ENCODE measurements at places on chromosomes 12 and 14.

- no peak for DNase-seq
- no peak overlapping the region for H3K4me3 ChIP-seq
- H3K27ac ChIP-seq = no peak overlapping the region
- no peaks in the 10 kb centered on the region for H3K4me1 ChIP-seq
- no peaks in the 10 kb centered on the region for H3K36me3 ChIP-seq
- no peaks in the 10 kb centered on the region for H3K27me3 ChIP-seq
Observed at GRCh38 chr12:74401966-74402365, 135.7 kb upstream of the ATXN7L3B start.

GRCh38 chr14:40682131-40682913 lies 924.4 kb upstream of the LRFN5 start:
- no peaks in the 10 kb centered on the region for H3K36me3 ChIP-seq
- H3K27ac ChIP-seq = no peak overlapping the region
- no peaks in the 10 kb centered on the region for H3K4me1 ChIP-seq
- no peaks in the 10 kb centered on the region for H3K27me3 ChIP-seq
- DNase-seq = no peak
- H3K4me3 ChIP-seq = no peak overlapping the region

GRCh38 chr12:14284184-14284722 lies 81.2 kb upstream of the ATF7IP start:
- no peak overlapping the region for H3K27ac ChIP-seq
- H3K4me3 ChIP-seq = no peak overlapping the region
- H3K36me3 ChIP-seq = no peaks in the 10 kb centered on the region
- no peaks in the 10 kb centered on the region for H3K27me3 ChIP-seq
- no peaks in the 10 kb centered on the region for H3K4me1 ChIP-seq

GRCh38 chr14:75107186-75107585 lies 19.7 kb downstream of the NEK9 start:
- no peak overlapping the region for H3K4me3 ChIP-seq
- H3K4me1 ChIP-seq = peaks cover 4% of the 10 kb centered on the region
- DNase-seq = no peak
- no peaks in the 10 kb centered on the region for H3K27me3 ChIP-seq
- H3K36me3 ChIP-seq = peaks cover 64% of the 10 kb centered on the region

DNA sequence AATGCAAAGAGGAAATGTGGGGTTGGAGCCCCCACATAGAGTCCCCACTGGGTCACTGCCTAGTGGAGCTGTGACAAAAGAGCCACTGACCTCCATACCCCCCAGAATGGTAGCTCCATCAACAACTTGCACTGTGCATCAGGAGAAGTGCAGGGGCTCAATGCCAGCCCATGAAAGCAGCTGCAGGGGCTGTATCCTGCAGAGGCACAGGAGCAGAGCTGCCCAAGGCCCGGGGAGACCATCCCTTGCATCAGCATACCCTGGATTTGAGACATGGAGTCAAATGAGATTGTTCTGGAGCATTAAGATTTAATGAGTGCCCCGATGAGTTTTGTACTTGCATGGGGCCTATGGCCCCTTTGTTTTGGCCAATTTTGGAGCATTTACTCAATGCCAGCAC lies 1023.6 kb downstream of the VRK1 start:
- H3K27ac ChIP-seq = no peak overlapping the region
- H3K4me1 ChIP-seq = peaks cover 7% of the 10 kb centered on the region
- H3K4me3 ChIP-seq = no peak overlapping the region
- H3K36me3 ChIP-seq = peaks cover 8% of the 10 kb centered on the region
- DNase-seq = no peak

GRCh38 chr12:84607170-84607819 lies 305.3 kb downstream of the SLC6A15 start:
- H3K4me1 ChIP-seq = no peaks in the 10 kb centered on the region
- no peaks in the 10 kb centered on the region for H3K27me3 ChIP-seq
- no peak overlapping the region for H3K4me3 ChIP-seq

- no peaks in the 10 kb centered on the region for H3K36me3 ChIP-seq
- H3K4me1 ChIP-seq = no peaks in the 10 kb centered on the region
- H3K4me3 ChIP-seq = no peak overlapping the region
- H3K27ac ChIP-seq = no peak overlapping the region
- peaks cover 12% of the 10 kb centered on the region for H3K27me3 ChIP-seq
- DNase-seq = no peak
Observed at GRCh38 chr14:49505041-49505766, 81.0 kb downstream of the RPS29 start.

GRCh38 chr14:101196051-101196712 lies 292.7 kb upstream of the RTL1 start:
- DNase-seq = no peak
- H3K27me3 ChIP-seq = no peaks in the 10 kb centered on the region
- no peaks in the 10 kb centered on the region for H3K4me1 ChIP-seq
- no peak overlapping the region for H3K27ac ChIP-seq
- no peaks in the 10 kb centered on the region for H3K36me3 ChIP-seq

DNA sequence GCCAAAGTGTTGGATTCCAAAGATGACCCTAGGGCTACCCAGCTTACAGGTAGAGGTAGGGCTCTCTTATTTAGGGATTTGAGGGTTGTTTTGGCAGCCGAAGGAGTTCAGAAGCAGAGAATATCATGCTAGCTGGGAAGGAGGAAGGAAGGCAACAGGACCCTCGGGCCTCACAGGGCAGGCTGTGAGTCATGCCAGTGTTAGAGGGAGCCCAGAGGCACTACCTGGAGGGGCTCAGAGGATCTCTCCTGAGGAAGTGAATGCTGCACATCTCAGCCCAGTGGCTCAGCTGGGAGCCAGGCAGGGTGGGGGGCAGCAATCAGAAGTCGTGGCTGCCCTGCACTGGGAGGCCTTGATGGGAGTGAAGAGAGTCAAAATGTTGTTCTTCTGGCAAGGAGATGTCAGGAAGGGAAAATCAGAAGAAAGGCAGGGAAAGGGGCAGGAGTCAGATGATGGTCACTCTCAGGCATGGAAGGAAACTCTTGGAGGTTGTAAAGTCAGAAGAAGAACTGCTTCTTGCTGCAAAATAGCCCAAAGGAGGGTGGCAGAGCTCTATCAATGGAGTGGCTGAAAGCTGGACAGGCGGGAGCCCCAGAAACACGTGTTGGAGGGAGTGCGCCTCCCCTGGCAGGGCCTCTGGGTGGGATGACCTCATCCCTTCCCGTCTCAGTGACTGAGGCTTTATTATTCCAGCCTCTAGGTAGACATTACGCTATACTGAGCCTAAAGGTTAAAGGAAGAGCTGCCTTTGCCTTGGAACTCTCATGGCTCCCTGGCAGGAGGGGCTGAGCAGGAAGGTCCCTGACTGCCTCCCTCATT lies 141.3 kb downstream of the SMOC1 start:
- no peak overlapping the region for H3K4me3 ChIP-seq
- no peaks in the 10 kb centered on the region for H3K36me3 ChIP-seq
- DNase-seq = no peak
- peaks cover 16% of the 10 kb centered on the region for H3K27me3 ChIP-seq

DNA sequence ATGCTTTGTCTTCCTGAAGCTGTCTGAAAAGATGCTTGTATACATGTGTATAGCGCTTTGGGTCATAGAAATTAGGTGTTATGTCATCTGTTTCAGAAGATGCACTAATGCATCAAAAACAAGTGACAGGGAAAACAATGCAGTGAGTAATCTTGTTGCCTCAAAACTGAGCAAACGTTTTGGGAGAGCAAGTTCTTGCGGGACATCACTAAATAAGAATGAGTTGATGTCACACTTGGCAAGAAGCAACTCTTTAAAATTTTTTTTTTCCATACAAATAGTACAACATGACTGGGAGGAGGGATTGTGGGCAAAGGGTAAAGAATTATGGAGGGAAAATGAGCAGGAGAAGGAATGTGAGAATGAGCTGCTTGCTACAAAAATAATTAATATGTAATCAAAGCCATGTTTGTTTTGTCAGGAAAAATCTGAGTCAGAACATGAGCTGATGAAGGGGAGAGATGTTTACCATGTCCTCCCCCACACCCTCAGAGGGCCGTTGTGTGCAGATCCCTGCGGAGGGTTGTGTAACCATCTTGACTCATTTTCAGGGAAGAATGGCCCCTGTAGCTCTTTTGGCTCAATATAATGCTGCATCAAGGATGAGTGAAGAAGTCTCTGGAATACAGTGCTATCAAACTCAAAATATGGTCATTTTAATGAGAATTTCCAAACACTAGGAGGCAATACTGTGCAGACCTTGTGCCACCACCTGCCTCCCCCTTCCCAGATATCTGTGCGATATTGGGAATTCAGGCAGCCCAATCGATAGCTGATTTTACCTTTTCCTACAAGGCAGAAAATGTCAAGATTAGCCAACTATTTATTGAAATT lies 41.4 kb downstream of the BORCS5 start:
- H3K27ac ChIP-seq = no peak overlapping the region
- no peak for DNase-seq
- H3K4me3 ChIP-seq = no peak overlapping the region
- H3K27me3 ChIP-seq = no peaks in the 10 kb centered on the region
- peaks cover 24% of the 10 kb centered on the region for H3K4me1 ChIP-seq
- peaks cover 33% of the 10 kb centered on the region for H3K36me3 ChIP-seq

GRCh38 chr14:83433618-83434017 lies 1900.0 kb upstream of the SEL1L start:
- H3K4me1 ChIP-seq = no peaks in the 10 kb centered on the region
- no peaks in the 10 kb centered on the region for H3K27me3 ChIP-seq
- no peak for DNase-seq
- H3K27ac ChIP-seq = no peak overlapping the region

GRCh38 chr14:103281496-103282231 lies 52.4 kb upstream of the EIF5 start:
- no peak overlapping the region for H3K27ac ChIP-seq
- H3K4me3 ChIP-seq = no peak overlapping the region
- peaks cover 57% of the 10 kb centered on the region for H3K27me3 ChIP-seq
- H3K4me1 ChIP-seq = peaks cover 8% of the 10 kb centered on the region
- H3K36me3 ChIP-seq = peaks cover 3% of the 10 kb centered on the region

GRCh38 chr14:99675951-99676350 lies 8.1 kb upstream of the CYP46A1 start:
- H3K27me3 ChIP-seq = no peaks in the 10 kb centered on the region
- no peak overlapping the region for H3K27ac ChIP-seq
- no peaks in the 10 kb centered on the region for H3K36me3 ChIP-seq
- DNase-seq = no peak
- peaks cover 16% of the 10 kb centered on the region for H3K4me1 ChIP-seq

- DNase-seq = no peak
- H3K36me3 ChIP-seq = no peaks in the 10 kb centered on the region
- H3K4me3 ChIP-seq = no peak overlapping the region
- no peak overlapping the region for H3K27ac ChIP-seq
Observed at GRCh38 chr12:49872781-49873181, 29.9 kb upstream of the BCDIN3D start.

DNA sequence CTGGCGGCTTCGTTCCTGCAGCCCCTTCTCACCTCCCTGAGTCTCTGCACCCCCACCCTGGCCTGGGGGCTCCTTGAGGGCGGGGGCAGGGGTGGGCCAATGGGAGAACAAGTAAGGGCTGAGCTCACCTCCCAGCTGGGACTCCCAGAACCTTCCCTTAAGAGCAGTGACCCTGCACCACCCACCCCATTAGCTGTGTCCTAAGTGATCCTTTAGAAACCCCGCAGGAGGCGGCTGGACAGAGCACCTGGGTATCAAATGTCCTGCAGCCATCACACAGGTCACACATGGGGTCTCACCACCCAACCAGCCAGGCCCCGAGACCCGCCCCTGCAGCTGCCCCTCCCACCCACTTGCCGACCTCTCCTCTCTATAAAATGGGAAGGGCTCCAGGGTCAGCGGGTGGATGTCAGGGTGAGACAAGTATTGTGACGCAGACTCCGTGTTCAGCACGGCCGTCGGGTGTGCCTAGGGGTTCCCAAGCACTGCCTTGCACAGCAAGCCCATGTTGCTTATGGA lies 151.2 kb upstream of the C14orf180 start:
- no peaks in the 10 kb centered on the region for H3K4me1 ChIP-seq
- H3K27ac ChIP-seq = no peak overlapping the region
- H3K4me3 ChIP-seq = no peak overlapping the region
- no peaks in the 10 kb centered on the region for H3K36me3 ChIP-seq

DNA sequence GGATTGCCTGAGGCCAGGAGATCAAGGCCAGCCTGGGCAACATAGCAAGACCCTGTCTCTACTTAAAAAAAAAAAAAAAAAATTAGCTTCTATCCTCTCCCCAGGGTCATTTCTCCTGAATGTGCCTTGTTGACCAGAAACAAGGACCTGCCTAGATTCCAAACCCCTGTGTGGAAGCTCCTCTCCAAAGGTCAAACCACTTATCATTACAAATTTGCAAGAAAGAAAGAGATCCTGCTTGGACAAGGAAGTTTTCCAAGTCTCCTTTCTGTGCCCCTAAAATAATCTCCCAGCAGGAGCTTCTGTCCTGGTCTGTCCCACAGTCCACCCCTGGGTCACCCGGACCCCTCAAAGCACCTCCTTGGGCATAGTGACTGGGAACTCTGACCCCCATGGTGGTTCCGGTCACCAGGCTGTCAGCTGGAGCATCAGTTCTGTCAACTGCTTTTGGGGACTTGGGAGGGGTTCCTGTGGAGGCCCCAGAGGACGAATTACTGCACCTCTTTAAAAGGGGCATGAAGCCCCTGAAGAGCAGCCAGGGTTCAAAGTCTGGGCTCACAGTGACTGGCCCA lies 38.4 kb downstream of the ACTN1 start:
- peaks cover 3% of the 10 kb centered on the region for H3K36me3 ChIP-seq
- H3K27ac ChIP-seq = no peak overlapping the region
- DNase-seq = no peak
- H3K27me3 ChIP-seq = no peaks in the 10 kb centered on the region
- peaks cover 58% of the 10 kb centered on the region for H3K4me1 ChIP-seq

DNA sequence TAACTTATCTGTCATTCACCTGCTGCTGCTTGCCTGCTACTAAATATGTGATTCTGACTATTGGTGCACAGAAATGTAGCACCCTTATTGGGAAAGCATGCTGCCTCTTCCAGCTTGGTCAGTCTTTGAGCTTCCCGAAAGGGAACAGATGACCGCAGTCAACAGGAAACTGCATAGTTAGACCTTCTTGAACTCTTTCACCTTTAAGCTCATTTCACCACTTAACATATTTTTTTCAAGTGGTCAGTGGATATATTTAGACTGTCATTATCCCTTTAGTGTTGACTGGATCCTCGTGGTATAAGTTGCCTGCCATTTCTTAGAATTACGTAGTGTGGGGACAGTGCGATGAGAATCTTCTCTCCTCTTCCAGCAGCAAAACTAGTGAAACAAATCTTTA lies 224.9 kb downstream of the FBXL14 start:
- no peak for DNase-seq
- no peaks in the 10 kb centered on the region for H3K27me3 ChIP-seq
- no peaks in the 10 kb centered on the region for H3K4me1 ChIP-seq
- no peak overlapping the region for H3K27ac ChIP-seq
- no peak overlapping the region for H3K4me3 ChIP-seq
- no peaks in the 10 kb centered on the region for H3K36me3 ChIP-seq

GRCh38 chr14:75426332-75427125 lies 1.3 kb upstream of the JDP2 start:
- H3K27me3 ChIP-seq = peaks cover 36% of the 10 kb centered on the region
- peaks cover 5% of the 10 kb centered on the region for H3K36me3 ChIP-seq
- peak overlapping the region; percentile 52 for H3K4me3 ChIP-seq
- no peak for DNase-seq

DNA sequence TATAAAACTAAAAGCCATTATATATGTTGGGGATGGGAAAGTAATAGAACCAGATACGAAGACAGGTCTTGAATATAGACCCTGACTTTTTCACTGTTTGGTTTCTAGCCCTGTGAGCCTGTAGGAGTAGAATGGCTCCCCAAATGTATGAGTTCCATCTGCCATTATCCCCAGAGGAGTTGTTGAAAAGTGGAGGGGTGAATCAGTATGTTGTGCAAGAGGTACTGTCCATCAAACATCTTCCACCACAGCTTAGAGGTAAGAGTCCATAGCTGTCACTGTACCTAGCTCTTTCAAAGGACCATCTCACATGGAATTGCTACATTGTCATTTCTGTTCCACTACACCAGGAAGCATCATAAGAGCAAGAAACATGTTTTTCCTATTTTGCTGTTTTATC lies 1.1 kb downstream of the NCAPD2 start:
- no peak for DNase-seq
- peak overlapping the region; percentile 93 for H3K4me3 ChIP-seq
- H3K27ac ChIP-seq = peak overlapping the region; percentile 97
- peaks cover 33% of the 10 kb centered on the region for H3K4me1 ChIP-seq
- H3K27me3 ChIP-seq = no peaks in the 10 kb centered on the region

Data from activated CD8-positive, alpha-beta T cell treated with anti-CD3 and anti-CD28 coated beads, Interleukin-2, amount 10 ng/mL, durations not matched to agents 7 days and 5 days (primary cell).